ENCODE measurements at places on chromosomes 2 and 18.

GRCh38 chr2:69054431-69054830, 41.5 kb downstream of the ANTXR1 start:
- DNase-seq = no peak

GRCh38 chr2:10832203-10832936, 19.8 kb upstream of the PDIA6 start:
- peak; percentile 85 for DNase-seq

DNA sequence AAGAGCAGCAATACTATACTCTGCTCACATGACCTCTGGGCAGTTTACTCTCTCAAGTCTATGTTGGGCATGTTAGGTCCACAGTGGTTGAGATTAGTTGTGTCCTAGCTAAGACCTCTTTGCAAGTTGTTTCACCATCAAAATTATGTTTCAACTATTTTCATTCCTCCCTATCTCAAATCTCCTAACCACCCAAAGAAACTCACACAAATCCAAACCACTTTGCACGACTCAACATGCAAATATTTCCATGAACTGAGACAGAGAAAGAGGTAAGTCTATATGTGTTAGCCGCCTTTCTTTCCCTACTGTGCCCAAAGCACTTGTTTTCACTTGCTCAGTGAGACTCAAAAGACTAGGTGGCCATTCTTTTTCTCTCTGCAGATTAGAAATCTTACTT, 546.8 kb downstream of the TNS1 start:
- DNase-seq = no peak

GRCh38 chr2:26758790-26759321, 5.2 kb upstream of the SLC35F6 start:
- no peak for DNase-seq

DNA sequence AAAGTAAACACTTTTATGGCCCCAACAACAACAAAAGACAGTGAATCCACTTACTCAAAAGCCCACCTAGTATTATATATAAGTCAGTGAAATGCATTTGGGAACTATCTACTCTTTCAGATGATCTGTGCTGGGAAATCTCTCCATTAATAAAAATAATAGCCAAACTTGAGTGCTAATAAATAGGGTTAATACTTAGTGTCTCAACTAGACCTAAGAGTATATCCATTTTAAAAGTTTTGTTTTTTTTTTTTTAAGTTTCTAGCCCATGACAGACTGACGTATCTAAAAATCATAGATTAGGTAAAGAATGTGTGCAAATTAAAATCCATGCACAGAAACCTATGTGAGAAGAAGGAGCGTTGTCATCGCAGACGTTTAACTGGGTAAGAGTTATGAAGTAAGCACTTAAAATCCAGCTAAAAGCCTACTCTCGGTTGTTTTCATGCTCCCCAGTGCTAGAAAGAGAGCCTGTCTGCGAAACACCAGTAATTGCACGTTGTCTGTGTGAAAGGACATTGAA, 83.4 kb upstream of the PELI1 start:
- DNase-seq = no peak

DNA sequence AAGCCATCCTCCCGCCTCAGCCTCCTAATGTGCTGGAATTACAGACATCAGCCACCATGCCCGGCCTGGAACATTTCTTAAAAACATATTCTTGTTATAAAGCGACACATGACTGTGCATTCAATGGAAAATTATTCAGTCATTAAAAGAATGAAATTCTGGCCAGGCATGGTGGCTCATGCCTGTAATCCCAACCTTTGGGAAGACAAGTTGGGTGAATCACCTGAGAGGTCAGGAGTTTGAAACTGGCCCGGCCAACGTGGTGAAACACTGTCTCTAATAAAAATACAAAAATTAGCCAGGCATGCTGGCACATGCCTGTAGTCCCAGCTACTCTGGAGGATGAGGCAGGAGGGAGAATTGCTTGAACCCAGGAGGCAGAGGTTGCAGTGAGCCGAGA, 21.6 kb upstream of the RPRD1A start:
- DNase-seq = no peak

GRCh38 chr18:41731884-41732283, 223.2 kb upstream of the PIK3C3 start:
- no peak for DNase-seq

DNA sequence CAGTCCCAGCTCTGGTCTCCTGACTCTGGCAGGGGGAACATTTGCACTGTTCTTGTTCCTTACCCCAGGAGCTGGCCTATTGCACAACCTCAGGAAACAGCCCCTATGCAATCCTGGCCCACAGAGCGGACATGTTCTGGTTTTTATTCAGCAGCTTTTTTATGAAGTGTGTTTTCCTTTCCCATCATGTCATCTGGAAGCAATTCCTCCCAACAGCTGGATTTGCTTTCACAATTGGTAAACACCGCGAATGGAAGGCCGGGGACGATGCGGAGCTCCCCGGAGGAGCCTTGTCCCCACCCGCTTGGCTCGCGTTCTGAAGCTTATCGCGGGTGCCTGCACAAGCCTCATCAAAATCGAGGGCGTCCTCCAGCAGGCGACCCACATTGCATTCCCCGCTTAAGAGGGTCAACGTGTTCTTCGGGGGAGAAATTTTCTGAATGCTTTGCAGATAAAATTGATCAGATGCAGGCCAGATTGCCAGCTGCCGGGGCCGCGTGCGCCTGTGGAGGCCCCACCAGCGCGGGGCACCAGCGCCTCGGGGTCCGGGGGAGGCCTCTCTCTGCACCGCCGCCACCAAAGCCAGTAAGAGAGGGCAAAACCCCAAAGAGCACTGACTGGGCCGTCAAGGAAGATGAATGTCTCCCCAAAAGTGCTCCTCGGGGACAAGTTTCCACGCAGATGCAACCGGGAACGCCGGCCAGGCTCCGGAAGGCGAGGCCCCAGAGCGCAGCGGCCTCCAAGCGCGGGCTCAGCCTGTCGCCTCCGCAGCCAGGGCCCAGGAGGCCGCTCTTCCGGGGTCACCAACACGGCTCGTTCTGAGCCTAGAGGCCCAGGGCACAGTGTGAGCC, 60.3 kb upstream of the SP3 start:
- no peak for DNase-seq

GRCh38 chr18:56721031-56721430, 69.9 kb downstream of the WDR7 start:
- no peak for DNase-seq

DNA sequence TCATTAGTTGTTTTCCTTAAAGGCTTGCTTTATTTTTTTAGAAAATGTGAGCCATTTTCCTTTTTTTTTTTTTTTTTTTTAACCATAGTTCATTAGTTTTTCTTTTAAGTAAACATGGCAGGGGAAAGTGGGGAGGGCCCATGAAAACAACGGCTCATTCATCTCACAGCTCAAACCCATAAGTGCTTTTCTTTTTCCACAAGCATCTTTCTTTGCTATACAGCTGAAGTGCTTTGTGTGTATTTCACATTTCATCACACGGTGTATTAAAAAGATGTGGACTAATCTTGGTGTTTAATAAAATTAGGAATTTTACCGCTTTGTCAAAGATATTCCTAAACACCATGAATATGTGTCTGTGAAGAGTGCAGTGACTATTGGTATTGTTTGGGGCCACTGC, 41.6 kb downstream of the RHBDD1 start:
- no peak for DNase-seq

DNA sequence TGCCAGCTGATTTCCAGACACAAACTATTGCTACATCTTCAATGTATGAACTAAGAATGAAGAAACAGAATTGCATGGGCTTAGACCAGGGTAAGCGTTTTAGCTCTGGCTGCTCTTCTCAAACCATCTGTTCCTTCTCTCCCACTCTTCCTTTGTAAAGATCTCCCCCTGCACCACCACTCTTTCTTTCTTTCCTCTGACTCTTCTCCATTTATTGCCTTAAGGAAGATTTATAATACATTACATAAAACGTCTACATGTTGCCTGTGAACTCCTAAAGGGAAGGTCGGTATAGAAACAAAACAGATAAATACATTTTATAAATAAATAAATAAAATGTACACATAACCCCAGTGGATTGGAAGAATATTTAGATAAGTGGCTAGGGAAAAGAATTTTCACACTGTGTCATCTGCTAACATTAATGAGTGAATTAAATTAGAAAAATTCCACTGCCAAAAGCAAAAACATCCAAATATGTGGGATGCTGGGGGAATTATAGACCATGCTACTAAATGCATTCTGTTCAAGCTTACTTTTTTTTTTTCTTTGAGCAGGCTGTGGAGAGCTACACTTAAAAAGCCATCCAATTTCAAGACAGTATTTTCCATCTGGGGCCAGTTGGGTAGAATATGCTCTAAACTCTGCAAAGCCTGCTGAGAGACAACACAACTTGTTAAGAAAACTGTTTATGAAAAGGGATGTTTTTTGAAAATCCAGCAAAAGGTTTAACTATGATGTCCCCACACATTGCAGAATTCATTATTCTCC, 41.5 kb downstream of the NCKAP5 start:
- DNase-seq = no peak

DNA sequence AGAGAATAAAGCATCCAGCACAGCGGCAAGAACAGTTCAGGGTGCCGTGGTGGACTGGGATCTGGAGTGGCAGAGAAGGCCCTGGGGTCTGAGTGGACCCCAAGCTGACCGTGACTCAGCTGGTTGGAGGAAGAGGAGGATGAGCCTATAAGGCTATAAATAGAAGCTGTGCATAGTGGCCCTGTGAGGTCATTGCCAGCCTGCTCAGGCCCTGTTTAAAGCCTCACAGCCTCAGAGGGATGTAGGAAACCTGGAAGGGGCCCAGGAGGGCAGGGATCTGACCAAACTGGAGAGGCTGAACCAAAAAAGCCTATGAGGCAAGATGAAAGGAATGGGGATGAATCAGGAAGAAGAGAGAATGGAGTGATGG, 11.3 kb upstream of the DES start:
- no peak for DNase-seq

- DNase-seq = no peak
Observed at GRCh38 chr2:669323-669722, 7.9 kb downstream of the TMEM18 start.

DNA sequence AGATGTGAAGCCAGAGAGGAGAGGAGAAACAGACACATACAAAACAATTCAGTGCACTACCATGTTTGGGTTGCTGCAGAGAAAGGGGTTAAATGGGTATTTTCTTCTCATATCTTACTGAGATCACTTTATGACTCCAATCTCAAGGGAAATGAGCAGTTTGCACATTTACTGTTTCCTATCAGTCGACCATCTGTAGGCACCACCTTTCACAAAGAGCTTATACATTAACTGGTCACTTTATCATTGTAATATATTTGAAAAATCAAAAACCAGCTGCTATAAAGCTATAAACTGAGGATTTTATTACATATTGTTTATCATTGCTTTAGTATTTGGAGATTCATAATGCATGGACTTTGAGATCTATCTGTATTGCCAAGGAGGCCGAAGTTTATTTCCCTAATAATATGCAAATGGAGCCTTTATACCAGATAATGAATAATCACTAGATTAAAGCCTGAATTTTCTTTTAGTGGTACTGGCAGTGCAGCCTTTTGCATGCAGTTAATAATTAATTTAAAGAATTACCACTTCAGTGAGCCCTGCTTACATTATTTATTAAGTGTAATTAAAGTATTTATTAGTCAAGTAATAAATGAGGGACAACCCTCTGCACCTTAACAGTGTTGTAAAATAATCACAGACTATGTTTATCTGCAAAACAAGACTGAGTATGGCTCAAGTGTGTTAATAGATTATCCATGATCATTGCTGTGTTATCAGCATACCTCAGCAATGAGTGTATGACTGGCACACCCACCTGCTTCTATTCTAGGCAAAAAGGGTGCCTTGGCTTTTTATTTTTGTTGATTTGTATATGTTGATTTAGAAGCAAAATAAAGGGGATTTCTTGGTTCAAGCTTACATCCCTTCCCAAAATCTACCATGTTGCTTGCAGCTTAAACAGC, 167.7 kb upstream of the SLC14A2 start:
- no peak for DNase-seq

DNA sequence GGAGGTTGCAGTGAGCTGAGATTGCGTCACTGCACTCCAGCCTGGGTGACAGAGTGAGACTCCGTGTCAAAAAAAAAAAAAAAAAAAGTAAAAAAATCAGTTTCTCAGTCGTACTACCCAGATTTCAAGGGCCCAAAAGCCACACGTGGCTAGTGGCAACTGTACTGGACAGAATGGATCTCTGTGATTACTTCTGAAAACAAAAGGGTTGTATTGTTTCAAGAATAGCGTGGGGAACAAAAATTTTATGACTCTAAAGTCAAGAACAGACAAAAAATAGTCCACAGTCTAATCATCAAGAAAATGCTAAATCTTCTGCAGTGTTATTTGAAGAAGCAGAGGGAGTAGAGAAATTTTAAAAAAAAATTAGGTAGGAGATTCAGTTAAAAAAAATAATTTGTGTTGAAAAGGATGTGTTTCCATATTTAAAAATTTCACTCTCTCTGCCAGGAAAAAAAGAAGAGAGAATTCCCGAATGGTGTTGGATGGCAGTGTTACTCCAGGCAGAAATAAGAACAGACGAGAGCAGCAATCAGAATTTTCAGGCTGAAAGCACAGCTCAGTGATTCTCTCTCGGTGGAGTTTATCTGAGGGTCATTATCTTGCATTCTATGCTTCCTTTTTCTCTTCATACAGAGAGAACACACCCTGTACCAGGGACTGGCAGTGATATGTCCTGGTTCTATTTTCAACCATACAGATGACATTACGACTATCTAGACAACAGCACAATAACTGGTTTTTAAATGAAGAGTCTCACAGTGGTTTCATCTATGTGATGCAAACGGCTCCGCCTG, 61.8 kb downstream of the CABYR start:
- no peak for DNase-seq

GRCh38 chr2:190837952-190838361, 42.7 kb upstream of the GLS start:
- DNase-seq = no peak

GRCh38 chr2:85878719-85879370, 9.9 kb downstream of the ST3GAL5 start:
- no peak for DNase-seq

DNA sequence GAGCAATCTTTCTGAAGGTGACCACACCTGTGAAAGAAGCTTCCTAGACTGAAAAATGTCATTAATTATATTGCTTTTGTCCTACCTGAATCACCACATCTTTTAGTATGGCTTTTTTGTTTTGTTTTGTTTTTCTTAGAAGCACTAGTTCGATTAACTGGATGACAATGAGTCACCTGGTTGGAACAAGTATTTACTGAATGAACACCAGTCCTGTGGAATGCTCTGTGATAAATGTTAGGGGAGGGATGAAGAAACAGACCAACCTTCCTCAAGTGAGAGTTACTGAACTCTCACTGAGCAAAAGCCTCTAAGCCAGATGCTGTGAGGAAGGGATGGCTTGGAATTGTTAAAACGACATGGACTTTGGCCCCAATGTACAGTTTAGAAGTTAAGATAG, 26.8 kb upstream of the DCC start:
- no peak for DNase-seq

DNA sequence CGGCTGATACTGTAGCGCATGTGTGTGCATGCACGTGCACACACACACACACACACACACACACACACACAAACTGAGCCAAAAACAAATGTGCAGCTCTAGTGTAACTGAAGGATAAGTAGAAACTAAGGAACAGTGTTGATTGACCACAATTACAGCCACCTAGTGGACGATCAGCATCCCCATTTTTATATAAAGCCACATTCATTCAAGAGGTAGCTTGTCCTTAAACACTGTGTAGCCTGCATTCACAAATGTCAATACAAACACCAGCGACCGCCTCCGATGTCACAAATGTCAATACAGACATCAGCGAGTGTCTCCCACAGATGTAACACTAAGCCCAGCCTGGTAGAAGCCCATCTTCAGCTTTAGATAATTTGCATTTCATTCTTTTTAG, 167.4 kb downstream of the PTGR3 start:
- DNase-seq = no peak

Data from CD8-positive, alpha-beta T cell (primary cell).